ENCODE measurements at places on chromosomes 16 and 17. TPM values are rescaled to one million over a fixed set of nuclear protein-coding genes. Genes with fewer than 3 reads are reported as not detected.
A peak's percentile ranks its signal among the peaks of the same experiment; 100 is the strongest.

DNA sequence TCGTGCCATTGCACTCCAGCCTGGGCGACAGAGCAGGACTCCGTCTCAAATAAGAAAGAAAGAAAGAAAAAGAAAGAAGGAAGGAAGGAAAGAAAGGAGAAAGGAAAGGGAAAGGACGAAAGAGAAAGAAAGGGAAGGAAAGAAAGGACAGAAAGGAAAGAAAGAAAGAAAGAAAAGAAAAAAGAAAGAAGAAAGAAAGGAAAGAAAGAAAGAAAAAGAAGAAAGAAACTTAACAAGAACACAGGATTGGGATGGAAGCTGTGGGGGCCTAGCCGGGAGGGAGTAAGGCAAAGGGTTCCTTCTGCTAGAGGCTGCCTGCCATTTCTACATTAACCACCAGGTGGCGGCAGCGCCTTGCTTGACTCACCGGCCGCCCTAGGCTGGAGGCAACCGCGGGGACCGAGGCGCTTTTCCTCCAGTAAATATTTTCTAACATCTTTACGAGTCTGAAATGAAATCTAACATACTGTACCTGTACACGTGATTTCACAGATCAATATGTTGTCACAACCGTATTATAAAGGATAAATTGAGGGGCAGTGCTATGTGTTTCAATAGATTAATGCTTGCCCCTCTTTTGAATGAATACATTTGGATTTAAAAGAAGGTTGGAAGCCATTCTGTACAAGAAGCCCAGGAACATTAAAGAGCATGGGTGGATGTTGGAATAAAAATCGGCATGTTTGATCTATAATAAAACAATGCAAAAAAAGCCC lies 6.1 kb downstream of the GJD3 start:
- DNase-seq: peak; percentile 93

DNA sequence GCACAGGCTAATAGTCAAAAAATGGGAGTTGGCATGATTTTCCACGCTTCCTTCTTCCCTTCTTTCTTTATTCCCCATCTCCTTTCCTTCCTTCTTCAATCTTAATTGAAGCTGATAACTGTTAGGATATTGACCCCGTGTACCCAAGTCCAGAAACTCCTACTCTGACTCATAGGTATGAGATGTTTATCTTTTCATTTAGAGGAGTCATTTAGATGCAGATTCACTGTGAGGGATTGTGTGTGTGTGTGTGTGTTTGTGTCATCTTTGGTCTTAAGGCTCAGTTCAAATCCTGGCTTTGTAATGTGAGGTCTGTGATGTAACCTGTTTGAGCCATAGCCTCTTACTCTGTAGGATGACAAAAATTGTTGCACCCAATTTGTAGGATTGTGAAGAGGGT lies 332.0 kb upstream of the MAF start:
- DNase-seq: no peak

DNA sequence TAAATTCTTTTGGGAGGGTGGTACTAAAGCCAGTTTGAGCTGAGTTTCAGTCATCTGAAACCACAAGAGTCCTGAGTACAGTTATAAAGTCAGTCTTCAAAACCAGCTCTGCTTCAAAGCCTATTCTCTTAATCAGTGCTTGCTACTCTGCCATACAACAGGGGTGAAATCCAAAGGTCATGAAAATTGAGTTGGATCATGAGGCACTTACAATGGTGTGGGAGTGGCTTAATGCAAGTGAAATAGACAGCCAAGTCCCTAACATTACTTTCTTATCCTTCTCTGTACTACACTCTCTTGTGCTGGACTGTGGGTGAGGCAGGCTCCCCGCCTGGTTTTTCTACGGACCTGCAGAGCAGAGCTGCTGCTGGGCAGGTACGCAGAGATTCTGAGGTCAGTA lies 12.4 kb downstream of the CBLN1 start:
- no peak for DNase-seq

DNA sequence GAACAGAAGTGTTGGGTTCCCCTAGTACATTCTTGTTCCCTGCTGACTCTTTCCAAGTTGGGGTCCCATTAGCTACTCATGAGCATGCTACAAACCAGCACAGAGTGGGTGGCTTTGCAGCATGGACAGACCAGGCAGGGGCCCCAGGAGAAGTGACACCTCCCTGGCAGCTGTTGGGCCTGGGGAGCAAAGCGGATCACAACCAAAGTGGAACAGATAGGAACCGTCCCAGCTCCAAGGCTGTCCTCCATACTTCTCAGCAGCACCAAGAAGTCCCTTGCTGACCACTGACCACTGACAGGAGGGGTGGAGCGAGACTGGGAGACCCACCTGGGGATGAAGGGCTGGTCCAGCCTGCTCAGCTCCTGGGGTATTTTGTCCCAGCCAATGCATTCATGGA lies 12.4 kb upstream of the GFAP start:
- DNase-seq: no peak

- peak; percentile 49 for DNase-seq
Observed at GRCh38 chr16:86874141-86874540, 295.8 kb downstream of the FOXL1 start.

DNA sequence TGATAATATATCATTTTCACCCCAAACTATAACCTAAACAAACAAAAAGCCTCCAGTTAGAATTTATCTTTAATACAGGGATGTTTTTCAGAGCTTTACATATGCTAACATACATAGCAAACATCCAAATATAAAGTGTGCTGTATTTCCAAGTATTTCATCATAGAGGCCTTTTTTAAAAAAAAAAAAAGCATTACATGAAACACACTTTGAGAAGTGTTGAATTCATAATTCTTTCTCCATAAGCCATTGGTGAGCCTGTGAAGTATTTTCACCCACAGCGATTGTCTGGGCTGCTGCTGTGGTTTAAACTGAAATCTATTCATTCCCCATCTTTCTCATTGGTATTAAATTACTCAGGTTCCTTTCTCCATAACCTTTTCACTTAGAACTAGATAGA lies 503.4 kb upstream of the CDH8 start:
- DNase-seq: no peak

GRCh38 chr16:52193441-52193840 lies 353.5 kb downstream of the TOX3 start:
- no peak for DNase-seq

DNA sequence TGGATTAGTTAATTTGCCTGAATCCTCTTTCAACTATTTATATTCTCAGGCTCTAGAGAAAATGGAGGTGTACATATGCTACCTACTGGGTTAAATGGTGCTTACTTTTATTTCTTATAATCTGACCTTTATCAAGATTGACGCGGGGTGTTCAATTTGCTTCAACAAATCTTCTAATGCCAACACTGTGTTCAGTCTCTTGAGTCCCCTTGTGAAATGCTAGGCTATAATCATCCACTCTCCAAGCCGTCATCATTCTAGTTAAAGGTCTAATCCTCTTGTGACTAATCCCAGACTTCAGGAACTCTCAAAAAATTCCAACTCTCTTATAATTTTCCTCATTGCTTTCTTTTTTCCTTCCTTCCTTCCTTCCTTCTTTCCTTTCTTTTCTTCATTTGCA lies 1396.2 kb downstream of the CDH8 start:
- DNase-seq: no peak

- no peak for DNase-seq
Observed at GRCh38 chr17:76479515-76480060, 12.2 kb downstream of the AANAT start.

- no peak for DNase-seq
Observed at GRCh38 chr17:45345246-45345553, 28.4 kb upstream of the MAP3K14 start.

- no peak for DNase-seq
Observed at GRCh38 chr16:2966808-2967191, 2.3 kb upstream of the PAQR4 start.

GRCh38 chr16:84643674-84644073 lies 4.6 kb upstream of the KLHL36 start:
- DNase-seq: no peak

DNA sequence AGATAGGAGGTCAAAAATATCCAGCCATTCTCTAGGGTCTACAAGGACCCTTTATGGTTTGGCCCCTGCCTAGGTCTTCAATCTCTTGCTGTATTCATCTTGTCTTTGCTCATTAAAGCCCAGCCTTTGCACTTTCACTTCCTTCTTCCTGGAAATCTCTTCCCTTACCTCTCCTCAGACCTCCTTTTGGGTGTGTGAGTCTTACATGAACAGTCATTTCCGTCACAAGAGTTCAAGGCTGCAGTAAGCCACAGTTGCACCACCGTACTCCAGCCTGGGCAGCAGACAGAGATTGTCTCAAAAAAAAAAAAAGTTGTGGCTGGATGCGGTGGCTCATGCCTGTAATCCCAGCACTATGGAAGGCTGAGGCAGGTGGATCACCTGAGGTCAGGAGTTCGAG lies 6.0 kb upstream of the ATP1B2 start:
- peak; percentile 19 for DNase-seq

- peak; percentile 20 for DNase-seq
Observed at GRCh38 chr17:63610854-63611253, 10.2 kb downstream of the TACO1 start.

GRCh38 chr17:27461192-27461859 lies 5.1 kb downstream of the KSR1 start:
- no peak for DNase-seq

- no peak for DNase-seq
Observed at GRCh38 chr17:63250830-63251229, 195.3 kb downstream of the CYB561 start.

- no peak for DNase-seq
Observed at GRCh38 chr17:63479495-63480184, 2.8 kb downstream of the ACE start.

- no peak for DNase-seq
Observed at GRCh38 chr17:48571826-48572417, 6.2 kb downstream of the HOXB4 start.

PYDC1 gene
- total RNA-seq: not detected

NPIPB6 gene
- total RNA-seq: 2.5 TPM

TRPV3 gene
- total RNA-seq: 0.77 TPM

C17orf50 gene
- total RNA-seq: not detected
